ENCODE measurements at places on chromosomes 6 and 20.

- DNase-seq = no peak
Observed at GRCh38 chr6:143213859-143214376, 153.2 kb downstream of the AIG1 start.

- no peak for DNase-seq
Observed at GRCh38 chr6:101224751-101225150, 168.8 kb upstream of the GRIK2 start.

GRCh38 chr6:163668061-163668426 is 253.5 kb downstream of the QKI start:
- DNase-seq = no peak

DNA sequence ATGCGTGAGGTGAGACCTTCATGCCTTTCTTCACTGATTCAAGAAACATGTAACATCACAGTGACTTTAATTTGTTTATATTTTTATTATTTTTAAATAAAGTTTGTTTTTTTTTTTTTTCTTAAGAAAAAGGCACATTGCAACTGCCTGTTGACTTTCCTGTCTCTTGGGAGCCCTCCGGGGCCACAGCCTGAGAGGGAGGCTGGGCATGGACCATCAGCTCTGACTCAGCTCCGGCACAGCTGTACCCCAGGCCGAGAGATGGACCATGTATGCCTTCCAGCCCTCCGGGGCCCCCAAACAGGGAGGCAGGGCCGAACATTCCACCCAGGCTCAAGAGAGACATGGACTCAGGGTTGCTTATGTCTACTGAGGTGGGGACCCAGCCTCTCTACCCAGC is 99.9 kb downstream of the NFATC2 start:
- no peak for DNase-seq

GRCh38 chr20:45179166-45179565 is 4.5 kb downstream of the PI3 start:
- DNase-seq = no peak

GRCh38 chr6:45001663-45002062 is 326.5 kb upstream of the RUNX2 start:
- DNase-seq = no peak

GRCh38 chr20:41408156-41408794 is 41.7 kb upstream of the EMILIN3 start:
- DNase-seq = no peak

GRCh38 chr20:438571-439469 is 23.5 kb downstream of the TBC1D20 start:
- peak; percentile 55 for DNase-seq

All from aorta (tissue), 5 donors.